ENCODE measurements at places on chromosomes 1 and 21.

GRCh38 chr1:3251099-3251806, 182.2 kb downstream of the PRDM16 start:
- no peak for DNase-seq

- no peak for DNase-seq
These were observed 28.4 kb upstream of the ST6GALNAC3 start for GRCh38 chr1:76046149-76046548.

DNA sequence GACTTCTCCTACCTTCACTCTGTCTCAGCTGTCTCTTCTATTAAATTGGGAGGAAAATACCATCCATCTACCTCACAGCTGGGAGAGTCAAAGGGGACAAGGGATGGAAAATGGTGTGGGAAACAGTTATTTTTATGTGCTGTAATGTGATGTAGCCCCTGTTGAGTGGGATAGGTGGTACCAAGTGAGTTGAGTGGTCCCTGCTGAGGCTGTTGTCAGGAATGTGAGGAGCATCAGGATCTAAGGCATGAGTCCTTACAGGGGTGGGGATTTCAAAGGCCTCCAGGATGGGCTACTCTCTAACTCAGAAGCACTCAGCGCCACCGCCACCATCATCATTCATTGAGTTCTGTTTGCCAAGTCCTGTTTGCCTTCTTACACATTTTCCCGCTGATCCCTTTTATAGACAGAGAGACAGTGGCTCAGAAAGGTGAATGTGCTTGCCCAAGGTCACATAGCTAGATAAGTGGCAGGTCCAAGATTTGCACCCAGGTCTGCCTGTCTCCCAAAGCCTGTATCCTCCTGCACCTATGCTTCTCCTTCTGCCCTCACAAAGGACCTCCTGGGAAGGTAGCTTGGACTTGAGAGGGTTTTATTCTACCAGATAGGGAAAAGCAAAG, 4.6 kb upstream of the ID3 start:
- no peak for DNase-seq

DNA sequence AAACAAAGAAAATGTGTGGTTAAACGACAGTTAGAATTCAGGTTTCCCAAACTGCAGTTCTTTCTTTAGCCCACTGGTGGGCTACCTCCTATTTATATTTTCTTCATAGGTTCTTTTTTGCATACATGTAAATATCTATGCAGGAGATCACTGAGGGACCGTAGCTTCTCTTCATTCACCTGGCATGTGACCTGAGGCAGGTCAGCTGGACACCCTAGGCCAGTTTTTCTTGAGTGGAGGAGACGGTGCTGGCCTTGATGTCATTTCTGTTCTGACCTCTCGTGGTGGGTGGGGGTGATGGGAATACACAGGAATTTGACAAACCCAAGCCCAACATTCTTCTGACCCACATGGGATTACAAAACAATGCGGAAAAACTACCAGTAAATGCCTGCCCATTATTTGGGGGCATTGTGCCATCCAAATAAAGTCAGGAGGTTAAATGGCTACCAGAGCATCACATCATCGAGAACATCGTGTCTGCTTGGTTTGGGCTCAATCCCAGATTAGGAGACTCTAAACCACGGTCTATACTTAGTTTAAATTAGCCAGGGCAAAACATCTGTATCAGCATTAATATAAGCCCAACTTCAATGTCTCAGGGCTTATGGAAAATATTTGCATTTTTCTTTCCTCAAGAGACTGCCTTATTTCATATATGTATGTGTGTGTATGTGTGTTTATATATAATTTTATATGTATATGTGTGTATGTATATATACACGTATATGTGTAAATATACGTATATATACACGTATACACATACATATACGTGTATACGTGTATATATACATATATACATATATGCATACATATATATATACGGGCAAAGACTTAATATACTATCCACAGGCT, 7.4 kb upstream of the IRF2BP2 start:
- no peak for DNase-seq

DNA sequence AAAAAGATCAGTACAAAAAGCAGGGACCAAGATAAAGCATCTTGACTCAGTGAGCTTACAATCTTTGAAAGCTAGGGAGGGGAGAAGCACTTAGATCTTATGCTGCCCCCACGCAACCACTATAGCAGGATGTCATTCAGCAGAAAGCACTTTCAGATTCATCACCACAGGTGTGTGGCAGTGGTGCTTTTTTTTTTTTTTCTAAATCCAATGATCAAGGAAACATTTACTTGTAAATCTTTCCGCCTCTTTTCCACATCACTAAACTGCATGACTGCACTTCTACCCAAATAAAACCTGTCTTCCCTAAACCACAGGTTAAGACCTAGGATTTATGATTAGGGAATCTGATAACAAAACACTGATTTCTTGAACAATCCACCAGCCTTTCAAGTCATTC, 154.8 kb downstream of the SLC45A1 start:
- DNase-seq: peak; percentile 44

DNA sequence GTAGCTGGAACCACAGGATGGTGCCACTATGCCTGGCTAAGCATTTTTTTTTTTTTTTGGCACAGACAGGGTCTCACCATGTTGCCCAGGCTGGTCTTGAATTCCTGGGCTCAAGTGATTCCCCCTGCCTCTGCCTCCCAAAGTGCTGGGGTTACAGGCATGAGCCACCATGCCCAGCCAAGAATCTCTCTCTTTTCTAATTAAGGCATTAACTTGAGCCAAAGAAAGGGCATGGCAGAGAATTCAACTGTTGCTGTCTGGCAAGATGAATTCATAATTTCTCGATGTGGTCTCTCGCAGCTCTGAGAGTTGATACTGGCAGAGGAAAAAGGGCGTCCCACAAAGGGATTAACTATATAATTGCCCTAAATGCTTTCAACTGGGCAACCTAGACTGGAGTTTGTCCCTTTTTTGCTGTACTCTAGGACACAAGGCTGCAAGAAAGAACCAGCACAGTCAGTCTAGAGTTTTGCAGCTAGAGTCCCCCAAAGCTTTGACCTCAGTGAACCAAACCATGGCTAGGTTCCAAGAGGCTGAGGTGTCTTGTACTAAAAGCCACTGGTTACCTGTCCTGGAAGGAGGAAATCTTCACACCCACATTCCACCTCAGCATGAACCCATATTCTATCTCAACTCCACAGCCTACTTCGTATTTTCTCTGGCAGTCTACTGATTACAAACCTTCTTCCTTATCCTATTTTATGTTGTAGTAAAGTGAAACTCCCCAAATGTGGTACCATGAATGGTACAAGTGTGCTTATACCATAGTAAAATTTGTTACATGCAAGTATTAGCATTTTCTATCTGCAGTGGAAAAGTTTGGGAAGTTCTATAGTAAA, 51.2 kb downstream of the OPTC start:
- no peak for DNase-seq

GRCh38 chr1:158969166-158969565, 37.8 kb downstream of the PYHIN1 start:
- DNase-seq: no peak

- DNase-seq: no peak
These were observed 80.4 kb upstream of the LRRC53 start for GRCh38 chr1:74592580-74593355.

GRCh38 chr1:4652631-4653327, 1.6 kb upstream of the AJAP1 start:
- DNase-seq: peak; percentile 32

DNA sequence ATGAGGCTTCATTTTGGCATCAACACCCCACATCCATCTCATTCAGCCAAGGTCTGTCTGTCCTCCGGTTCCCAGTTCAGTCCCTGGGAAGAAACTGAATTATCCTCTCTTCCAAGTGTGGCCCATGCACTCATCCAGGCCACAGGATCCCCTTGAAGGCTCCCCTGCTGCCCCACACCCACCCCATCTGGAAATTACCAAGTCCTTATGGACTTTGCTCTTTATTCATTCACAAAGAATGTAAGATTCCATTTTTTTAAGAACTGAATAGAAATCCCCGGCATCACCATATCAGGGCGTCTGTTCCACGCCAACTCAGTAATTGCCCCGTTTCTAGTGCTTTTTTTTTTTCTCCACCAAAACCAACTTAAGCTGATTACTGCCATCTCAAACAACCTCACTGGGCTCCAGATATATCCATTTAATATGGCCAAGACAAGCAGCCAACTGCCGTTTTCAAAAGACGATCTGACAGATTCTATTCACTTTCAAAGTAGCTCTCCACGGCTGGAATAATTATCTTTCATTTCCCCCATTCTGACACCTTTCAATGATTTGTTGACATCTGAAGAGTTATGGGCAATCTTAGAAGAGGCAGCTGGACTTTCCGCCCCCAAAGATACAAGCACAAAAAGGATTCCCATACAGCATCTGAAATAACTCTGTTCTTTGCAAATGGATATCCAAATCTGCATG, 55.9 kb downstream of the OLIG1 start:
- DNase-seq: no peak

GRCh38 chr1:90715309-90715708, 1.8 kb downstream of the BARHL2 start:
- no peak for DNase-seq

- DNase-seq: no peak
These were observed 38.4 kb upstream of the AGL start for GRCh38 chr1:99811747-99812146.

DNA sequence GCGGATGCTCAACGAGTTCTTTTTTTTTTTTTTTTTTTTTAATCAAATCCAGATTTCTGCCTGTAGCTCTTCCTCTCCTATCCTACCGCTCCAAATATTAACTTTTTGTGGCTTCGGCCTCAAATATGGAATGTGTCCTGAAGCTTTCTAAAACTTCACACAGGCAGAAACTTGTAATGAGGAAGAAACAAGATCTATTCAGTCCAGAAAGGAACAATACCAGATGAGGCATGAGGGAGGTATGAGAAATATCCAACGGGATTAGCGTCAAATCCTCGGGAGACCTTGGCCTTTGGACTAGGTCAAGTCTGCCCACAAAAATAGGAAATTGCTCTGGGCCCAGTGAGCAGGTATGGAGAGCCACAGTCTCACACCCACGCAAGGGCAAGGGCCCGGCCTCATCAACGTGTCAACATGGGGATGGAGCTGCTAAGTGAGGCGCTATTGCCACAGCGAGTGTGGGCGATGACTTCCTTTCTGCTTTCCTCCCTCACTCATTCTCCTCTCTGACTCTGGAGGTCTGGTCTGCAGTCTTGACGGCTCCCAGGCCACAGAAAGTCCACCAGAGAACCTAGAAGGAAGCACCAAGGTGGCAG, 66.6 kb downstream of the BCAR3 start:
- no peak for DNase-seq

DNA sequence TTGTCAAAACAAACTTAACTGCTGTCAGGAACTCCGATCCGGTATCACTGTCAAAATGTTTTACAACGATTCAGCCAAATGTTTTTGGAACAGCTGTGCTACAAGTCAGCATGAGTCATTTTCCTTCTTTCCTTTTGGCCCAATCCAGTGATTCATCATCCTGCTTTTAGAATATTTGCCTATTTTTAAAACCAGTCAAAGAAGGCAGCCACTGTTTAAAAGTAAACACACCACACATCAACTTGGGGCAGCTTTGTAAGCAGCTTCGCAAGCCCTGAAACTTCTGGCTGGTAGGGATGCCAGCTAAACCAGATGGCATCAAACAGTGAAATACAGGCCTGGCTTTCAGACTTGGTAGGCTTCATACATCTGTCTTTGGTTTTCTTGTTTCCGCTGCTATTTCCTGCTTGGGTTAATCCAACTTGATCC, 14.9 kb downstream of the MAP3K7CL start:
- DNase-seq: no peak

- no peak for DNase-seq
These were observed 14.5 kb downstream of the OLFML3 start for GRCh38 chr1:113993766-113994165.

GRCh38 chr1:53498555-53499131, 39.4 kb downstream of the DMRTB1 start:
- DNase-seq: no peak

DNA sequence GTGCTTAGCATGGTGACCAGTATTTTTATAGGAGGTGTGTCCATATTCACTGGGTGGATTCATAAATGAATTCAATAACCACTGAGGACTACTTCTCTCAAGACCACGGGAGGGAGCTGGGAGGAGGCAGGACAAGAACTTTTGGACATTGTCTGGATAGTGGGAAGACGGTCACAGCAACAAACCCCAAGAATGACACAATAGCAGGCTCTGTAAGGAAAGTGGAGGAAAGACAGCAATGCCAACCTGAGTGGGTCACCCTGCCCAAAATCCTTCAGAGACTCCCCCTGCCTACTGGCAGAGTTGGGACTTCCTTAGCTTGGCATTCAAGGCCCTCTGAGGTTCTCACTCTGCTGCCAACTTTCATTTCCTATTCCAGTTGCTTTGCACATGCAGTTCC, 42.0 kb downstream of the GLIS1 start:
- DNase-seq: no peak

- DNase-seq: no peak
These were observed 25.1 kb upstream of the AGL start for GRCh38 chr1:99825098-99825497.

DNA sequence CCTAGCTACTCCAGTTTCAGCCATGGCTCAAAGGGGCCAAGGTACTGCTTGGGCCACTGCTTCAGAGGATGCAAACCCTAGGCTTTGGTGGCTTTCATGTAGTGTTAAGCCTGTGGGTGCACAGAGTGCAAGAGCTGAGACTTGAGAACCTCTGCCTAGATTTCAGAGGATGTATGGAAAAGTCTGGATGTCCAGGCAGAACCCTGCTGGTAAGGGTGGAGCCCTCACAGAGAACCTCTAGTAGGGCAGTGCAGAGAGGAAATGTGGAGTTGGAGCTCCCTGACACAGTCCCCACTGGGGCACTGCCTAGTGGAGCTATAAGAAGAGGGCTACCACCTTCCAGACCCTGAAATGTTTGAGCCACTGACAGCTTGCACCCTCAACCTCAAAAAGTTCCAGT, 16.2 kb downstream of the RIIAD1 start:
- DNase-seq: no peak

DNA sequence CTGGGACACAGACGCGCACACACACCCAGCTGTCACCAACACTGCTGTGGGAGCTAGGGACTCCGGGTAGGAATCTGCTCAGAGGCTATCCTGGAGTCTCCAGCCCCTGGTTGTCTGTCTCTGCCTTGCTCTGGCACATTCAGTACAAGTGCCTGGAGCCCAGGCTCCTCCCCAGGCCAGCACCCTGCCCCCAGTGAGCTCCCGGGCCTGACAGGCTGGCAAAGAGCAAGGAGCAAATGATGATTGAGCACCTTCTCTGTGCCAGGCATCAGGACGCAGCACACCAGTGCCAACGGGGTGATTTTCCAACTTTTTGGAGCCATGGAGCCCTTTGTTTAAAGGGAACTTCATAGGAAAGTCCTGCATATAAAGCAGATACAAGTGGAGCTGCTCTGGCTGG, 6.5 kb downstream of the CNTN2 start:
- no peak for DNase-seq

DNA sequence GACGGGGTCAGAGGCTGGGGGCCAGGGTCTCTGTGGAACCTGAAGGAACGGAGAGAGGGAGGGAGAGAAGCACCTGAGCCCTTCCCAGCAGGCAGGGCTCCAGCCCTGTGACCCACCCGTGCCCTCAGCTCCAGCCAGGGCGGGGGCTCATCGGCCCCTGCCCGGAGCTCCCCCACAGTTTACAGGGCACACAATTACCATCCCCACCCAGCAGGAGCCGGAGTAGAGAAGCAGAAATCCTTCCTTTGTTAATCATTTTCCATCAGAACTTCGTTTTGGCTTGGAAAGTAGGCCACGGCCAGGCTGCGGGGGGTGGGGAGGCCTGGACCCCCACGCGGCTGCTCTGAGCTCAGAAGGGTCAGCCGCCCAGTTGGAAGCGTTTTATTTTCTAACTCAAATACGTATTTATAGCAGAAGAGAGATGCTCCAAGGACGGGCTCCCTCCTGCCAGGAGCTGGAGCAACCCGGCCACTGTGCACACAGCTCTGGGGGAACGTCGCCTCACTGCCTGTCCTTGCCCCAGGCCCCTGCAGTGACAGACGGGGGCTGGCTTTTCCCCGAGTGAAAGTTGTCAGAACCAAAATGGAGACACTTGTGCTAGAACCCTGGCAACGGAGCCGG, 42.7 kb upstream of the ADARB1 start:
- DNase-seq: no peak

Data from activated CD4-positive, alpha-beta T cell treated with anti-CD3 and anti-CD28 coated beads, Interleukin-2, amount 50 U/mL, for 4 hours (primary cell).